ENCODE measurements at places on chromosomes 1 and 21.

GRCh38 chr1:25523542-25523941 is 19.9 kb upstream of the LDLRAP1 start:
- DNase-seq = peak; percentile 47

DNA sequence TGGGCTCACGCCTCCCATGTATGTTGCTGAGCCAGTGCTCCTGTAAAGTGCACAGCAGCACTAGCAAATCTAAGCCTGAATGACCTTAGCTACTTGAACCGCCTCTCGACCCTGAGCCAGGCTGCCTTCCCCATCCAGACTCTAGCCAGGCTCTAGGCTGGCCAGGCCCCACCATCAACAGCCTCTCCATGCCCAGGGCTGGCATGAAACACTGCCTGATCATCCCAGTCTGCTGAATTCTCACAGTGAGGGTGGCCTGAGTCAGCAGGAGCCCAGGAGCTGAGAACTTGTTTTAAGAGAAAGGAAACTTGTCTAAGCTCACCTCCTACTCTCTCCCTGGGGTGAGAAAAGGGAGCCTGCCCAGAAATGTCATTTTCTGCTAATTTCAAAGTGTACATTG is 733.3 kb downstream of the PTPRU start:
- DNase-seq = no peak

- DNase-seq = no peak
Measured at GRCh38 chr1:3503525-3503886, 49.0 kb downstream of the ARHGEF16 start.

DNA sequence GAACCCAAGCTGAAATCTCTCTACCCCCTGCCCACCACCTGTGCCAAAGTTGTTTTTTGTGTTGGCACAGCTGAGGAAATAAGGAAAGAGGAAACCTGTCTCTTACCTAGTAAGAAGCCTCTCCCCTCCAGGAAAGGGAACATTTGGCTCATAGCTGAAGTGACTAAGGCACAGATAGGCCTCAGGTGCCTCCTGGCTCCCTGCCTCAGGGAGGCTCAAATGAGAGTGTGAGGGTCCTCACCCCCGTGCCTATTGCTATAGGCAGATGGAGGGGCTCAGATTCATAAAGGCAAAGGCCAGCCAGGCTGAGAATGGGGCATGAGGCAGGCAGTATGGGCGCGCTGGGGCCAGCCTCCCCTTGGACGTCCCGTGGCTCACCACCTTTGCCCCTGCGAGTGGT is 7.4 kb downstream of the SLC30A2 start:
- DNase-seq = no peak

- DNase-seq = no peak
Measured at GRCh38 chr1:6500544-6501278, 9.2 kb upstream of the PLEKHG5 start.

- no peak for DNase-seq
Measured at GRCh38 chr1:165853528-165854075, 26.2 kb downstream of the UCK2 start.

DNA sequence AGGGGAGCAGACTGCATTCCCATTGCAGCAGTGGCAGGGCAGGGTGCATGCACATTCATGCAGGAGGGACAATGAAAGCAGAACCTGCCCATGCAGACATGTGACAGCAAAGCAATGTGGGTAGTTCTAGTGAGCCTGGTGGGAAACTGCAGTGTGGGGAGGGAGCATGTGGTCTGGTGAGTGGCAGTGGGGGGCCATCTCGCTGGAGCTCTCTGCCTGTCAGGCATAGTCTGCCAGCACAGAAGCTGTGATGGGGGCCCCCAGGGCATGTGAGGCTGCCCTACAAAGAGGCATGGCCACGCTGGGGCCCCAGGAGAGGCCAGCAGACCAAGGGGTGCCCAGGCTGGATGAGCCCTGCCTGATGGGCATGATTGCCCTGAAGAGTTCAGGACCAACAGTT is 579.7 kb downstream of the PTPRC start:
- DNase-seq = no peak

DNA sequence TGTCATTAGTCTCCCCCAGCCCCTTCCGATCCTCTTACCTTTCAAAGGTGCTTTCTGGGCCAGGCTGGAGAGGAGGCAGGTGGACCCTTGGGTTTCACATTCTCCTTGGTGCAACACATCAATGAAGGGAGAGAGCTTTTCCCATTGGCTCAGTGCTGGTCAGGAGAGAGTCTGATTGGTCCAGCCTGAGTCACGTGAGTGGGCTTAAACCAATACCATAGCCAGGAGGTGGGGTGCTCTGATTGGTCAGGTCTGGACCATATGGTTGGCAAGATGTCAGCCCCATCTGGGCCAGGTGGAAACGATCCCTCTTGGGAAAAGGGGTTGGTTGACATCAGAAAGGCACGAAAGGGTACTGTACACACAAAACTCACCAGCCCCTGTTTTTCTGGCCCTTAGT is 44.8 kb upstream of the ABCG1 start:
- no peak for DNase-seq

- DNase-seq = no peak
Measured at GRCh38 chr21:34644825-34645224, 24.0 kb upstream of the CLIC6 start.

- no peak for DNase-seq
Measured at GRCh38 chr1:232178191-232178590, 451.7 kb downstream of the SIPA1L2 start.

DNA sequence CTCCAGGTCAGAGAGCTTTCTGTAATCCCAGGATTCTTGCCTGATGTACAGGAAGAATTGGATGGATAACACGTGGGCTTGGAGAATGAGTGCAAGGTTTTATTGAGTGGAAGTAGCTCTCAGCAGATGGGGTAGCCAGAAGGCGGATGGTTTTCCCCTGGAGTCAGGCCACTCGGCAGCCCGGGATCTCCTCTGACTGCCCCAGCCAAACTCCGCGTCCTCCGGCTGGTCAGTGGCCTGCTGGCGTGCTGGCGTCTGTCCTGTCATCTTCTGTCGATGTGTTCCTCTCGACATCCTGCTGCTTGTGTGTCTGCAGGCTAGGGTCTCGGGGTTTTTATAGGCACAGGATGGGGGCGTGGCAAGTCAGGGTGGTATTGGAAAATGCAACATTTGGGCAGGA is 27.4 kb upstream of the GJA9 start:
- no peak for DNase-seq
